ENCODE measurements at places on chromosomes 1 and 21. TPM values are rescaled to one million over a fixed set of nuclear protein-coding genes. Genes with fewer than 3 reads are reported as not detected.

- no peaks in the 10 kb centered on the region for H3K36me3 ChIP-seq
- H3K4me3 ChIP-seq: no peak overlapping the region
- no peak overlapping the region for H3K27ac ChIP-seq
- no peak for DNase-seq
Measured at GRCh38 chr1:119288751-119289150, 79.8 kb upstream of the HAO2 start.

Gene TIAM1
- total RNA-seq: 20.5 TPM

GRCh38 chr1:201636510-201636971 lies 97.6 kb downstream of the NAV1 start:
- H3K4me3 ChIP-seq: no peak overlapping the region
- DNase-seq: no peak
- H3K27me3 ChIP-seq: peaks cover 7% of the 10 kb centered on the region
- no peaks in the 10 kb centered on the region for H3K4me1 ChIP-seq

Gene DRAXIN
- total RNA-seq: 1.0 TPM

- no peaks in the 10 kb centered on the region for H3K27me3 ChIP-seq
- H3K36me3 ChIP-seq: no peaks in the 10 kb centered on the region
- no peak for DNase-seq
- peaks cover 5% of the 10 kb centered on the region for H3K4me1 ChIP-seq
- no peak overlapping the region for H3K27ac ChIP-seq
Measured at GRCh38 chr21:43286196-43286595, 117.4 kb downstream of the CRYAA start.

Gene FOXD3
- total RNA-seq: not detected

- H3K27ac ChIP-seq: no peak overlapping the region
- no peak for DNase-seq
- H3K4me3 ChIP-seq: no peak overlapping the region
- H3K36me3 ChIP-seq: peaks cover 2% of the 10 kb centered on the region
Measured at GRCh38 chr1:3071565-3072390, 2.8 kb downstream of the PRDM16 start.

- H3K36me3 ChIP-seq: no peaks in the 10 kb centered on the region
- H3K27ac ChIP-seq: no peak overlapping the region
- peaks cover 10% of the 10 kb centered on the region for H3K27me3 ChIP-seq
- DNase-seq: no peak
- no peak overlapping the region for H3K4me3 ChIP-seq
Measured at GRCh38 chr1:87599569-87599968, 270.9 kb downstream of the LMO4 start.

- no peak for DNase-seq
- peaks cover 54% of the 10 kb centered on the region for H3K36me3 ChIP-seq
- no peaks in the 10 kb centered on the region for H3K27me3 ChIP-seq
- H3K4me1 ChIP-seq: peaks cover 9% of the 10 kb centered on the region
- H3K27ac ChIP-seq: no peak overlapping the region
Measured at GRCh38 chr1:84492726-84493125, 13.5 kb upstream of the SPATA1 start.

Gene HECTD3
- 31.5 TPM for total RNA-seq

Gene GPR153
- 1.2 TPM for total RNA-seq

Gene PTPN7
- total RNA-seq: 410 TPM

- no peaks in the 10 kb centered on the region for H3K36me3 ChIP-seq
- H3K27me3 ChIP-seq: peaks cover 12% of the 10 kb centered on the region
- no peak overlapping the region for H3K27ac ChIP-seq
- no peaks in the 10 kb centered on the region for H3K4me1 ChIP-seq
Measured at GRCh38 chr1:31214316-31215064, 25.2 kb downstream of the NKAIN1 start.

DNA sequence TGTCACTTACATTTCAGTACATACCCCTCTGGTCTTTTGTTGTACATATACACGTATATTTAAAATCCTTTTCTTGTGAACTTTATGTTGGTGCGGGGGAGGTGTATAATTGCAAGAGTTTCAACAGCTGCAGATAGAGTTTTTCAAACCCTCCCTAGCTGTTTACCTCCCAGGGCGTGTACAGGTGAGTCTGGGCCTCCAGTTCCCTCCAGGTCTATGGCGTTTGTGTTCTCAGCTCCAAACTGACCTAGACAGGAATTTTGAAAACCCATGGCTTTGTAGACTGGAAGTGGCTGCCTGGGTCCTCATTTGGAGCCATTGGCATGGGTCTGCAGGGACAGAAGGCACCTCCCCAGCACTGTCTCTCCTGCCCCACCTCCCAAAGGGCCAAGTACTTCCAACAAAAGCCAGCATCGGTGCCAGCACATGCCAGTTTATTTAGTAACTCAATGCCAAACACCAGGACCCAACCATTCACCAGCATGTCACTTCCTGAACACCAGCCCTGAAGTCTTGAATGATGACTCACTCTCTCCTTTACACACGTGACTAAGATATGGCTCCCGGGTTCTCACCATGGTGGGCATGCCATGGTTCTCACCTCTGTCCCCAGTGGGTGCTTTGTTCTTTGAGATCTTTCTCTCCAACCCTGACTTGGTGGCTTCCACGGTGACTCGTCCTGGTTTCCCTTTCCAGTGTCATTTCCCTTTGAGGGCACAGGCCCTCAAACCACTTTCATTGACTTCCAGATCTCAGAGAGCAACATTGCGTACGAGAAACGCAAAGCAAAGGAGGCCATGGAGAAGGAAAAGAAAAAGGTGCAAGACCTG lies 57.3 kb upstream of the EFHD2 start:
- peak overlapping the region; percentile 79 for H3K27ac ChIP-seq
- H3K4me1 ChIP-seq: peaks cover 52% of the 10 kb centered on the region
- H3K27me3 ChIP-seq: peaks cover 11% of the 10 kb centered on the region
- peak; percentile 69 for DNase-seq
- no peak overlapping the region for H3K4me3 ChIP-seq

- no peaks in the 10 kb centered on the region for H3K4me1 ChIP-seq
- H3K36me3 ChIP-seq: no peaks in the 10 kb centered on the region
- H3K27ac ChIP-seq: no peak overlapping the region
- no peak for DNase-seq
- H3K4me3 ChIP-seq: no peak overlapping the region
- peaks cover 34% of the 10 kb centered on the region for H3K27me3 ChIP-seq
Measured at GRCh38 chr1:17377325-17377953, 5.4 kb downstream of the PADI6 start.

Gene FMO3
- total RNA-seq: not detected

DNA sequence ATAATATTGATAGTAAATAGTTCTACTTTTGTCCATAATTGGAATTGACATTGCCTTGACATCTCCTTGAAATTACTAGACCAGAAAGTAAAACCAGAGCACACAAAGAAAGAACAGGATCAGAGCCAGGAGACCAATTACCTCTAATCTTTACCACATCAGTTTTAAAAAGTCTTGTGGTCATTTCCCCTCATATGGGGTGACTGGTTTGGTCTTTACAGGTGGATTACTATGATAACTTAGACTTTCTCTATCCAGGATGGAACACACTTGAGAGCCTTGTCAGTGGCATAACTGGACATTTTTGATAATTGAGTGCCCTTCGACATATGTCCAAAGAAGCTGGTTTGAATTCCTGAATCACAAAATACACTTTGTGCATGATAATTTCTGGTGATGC lies 1148.1 kb upstream of the NCAM2 start:
- H3K36me3 ChIP-seq: no peaks in the 10 kb centered on the region
- H3K27me3 ChIP-seq: no peaks in the 10 kb centered on the region
- no peak overlapping the region for H3K27ac ChIP-seq
- no peak for DNase-seq
- no peak overlapping the region for H3K4me3 ChIP-seq

DNA sequence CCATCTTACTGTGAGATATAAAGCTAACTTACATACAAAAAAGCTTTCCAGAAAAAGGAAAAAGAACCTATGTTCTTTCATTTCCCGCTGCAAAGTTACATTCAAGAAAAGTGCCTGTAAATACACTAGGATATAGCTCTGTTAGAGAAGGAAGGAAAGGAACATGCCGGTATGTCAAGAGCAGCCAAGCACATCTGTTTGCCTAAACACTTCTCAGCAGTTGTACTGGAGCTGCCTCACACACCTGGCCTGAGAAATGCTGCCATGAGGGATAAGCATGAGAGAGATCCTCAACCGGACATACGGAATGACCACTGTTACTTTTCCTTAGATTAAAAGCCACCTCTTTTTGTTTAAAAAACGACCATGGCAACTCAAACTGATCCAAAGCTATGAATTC lies 189.7 kb downstream of the RERE start:
- H3K4me3 ChIP-seq: no peak overlapping the region
- peaks cover 4% of the 10 kb centered on the region for H3K36me3 ChIP-seq
- no peaks in the 10 kb centered on the region for H3K27me3 ChIP-seq
- DNase-seq: no peak
- H3K4me1 ChIP-seq: peaks cover 32% of the 10 kb centered on the region

DNA sequence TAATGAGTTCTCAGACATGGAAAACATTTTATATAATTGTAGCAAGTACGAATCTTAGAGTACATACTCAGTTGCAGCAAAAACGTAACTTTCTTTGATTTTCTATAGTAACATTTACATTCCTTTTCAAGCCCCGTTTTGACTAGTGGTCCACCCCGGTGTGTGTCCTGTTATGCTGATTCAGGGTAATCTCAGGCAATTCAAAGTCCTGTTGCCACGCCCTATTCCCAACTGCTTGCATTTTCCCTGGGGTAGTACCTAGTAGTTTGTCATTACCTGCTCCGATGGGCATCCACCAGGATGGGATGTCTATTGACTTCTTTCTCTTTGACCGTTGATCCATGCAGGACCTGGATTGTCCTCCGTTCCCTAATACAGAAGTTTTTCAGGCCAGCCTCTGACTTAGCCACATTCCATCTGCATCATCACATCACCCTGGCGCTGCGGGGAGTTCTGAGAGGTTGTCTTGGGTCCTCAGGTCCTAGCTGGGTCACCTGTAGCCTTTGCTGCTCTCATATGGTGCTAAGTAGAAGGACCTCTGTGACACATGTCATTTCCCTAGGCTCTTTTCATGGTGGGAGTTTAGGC lies 15.0 kb upstream of the FCAMR start:
- peaks cover 6% of the 10 kb centered on the region for H3K4me1 ChIP-seq
- H3K27ac ChIP-seq: no peak overlapping the region
- no peak overlapping the region for H3K4me3 ChIP-seq
- no peaks in the 10 kb centered on the region for H3K36me3 ChIP-seq

Gene RAB13
- total RNA-seq: 4.2 TPM

DNA sequence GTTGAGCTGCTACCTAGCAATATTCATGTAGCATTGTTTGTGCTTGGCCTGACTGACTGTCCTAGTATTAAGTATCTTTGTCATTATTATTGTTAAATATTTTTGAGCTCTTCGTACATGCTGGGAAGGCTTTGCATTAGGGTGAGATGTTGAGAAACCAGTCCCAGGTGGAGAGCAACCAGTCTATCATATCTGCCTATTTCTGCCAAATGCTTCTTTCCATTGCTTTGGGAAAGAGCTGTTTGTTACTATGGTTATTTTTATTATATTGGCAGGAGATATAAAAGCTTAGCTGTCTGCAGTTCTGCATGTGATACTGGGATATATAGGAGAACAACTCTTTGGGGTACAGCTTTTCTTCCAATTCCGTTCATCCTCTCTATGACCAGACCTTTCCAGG lies 85.1 kb downstream of the CLDN17 start:
- no peaks in the 10 kb centered on the region for H3K27me3 ChIP-seq
- H3K4me3 ChIP-seq: no peak overlapping the region
- no peaks in the 10 kb centered on the region for H3K36me3 ChIP-seq
- DNase-seq: no peak

GRCh38 chr1:75765697-75766355 lies 20.2 kb upstream of the RABGGTB start:
- H3K27me3 ChIP-seq: no peaks in the 10 kb centered on the region
- no peak for DNase-seq
- H3K27ac ChIP-seq: no peak overlapping the region
- H3K36me3 ChIP-seq: peaks cover 11% of the 10 kb centered on the region
- H3K4me3 ChIP-seq: no peak overlapping the region

- H3K36me3 ChIP-seq: peaks cover 7% of the 10 kb centered on the region
- H3K27ac ChIP-seq: no peak overlapping the region
- H3K4me3 ChIP-seq: no peak overlapping the region
- peaks cover 11% of the 10 kb centered on the region for H3K4me1 ChIP-seq
- H3K27me3 ChIP-seq: no peaks in the 10 kb centered on the region
Measured at GRCh38 chr1:42282867-42283583, 52.0 kb downstream of the FOXJ3 start.

DNA sequence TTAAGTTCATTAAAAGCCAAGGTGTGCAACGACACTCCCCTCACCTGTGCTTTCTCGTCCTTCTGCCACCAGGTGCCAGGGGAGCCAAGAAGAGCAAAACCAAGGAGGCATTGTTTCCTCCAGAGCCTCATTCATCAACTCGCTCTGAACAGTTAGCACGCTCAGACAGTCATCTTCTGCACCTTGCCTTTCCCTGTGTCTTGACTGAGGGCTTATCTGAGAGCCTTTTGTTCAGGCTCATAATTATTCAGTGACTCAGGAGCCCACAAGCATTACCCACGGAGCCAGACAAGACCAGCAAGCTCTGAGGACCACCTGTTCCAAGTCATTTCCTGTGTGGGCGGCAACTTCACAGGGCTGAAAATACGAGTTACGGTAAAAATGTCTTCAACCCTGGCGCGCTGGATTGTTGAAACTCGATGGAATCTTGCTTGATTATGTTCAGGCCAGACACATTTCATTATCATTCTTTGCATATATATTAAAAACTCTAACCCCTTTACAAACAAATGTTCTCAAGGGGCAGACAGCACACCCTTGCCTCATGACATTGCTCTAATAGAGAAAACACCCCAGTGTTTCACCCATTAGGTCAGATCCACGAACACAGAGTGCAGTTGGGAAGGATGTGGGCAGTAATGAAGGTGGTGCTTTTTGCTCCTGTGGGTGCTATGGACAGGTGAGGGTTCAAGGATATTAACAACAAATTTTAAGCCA lies 89.7 kb upstream of the RUNX1 start:
- H3K27ac ChIP-seq: peak overlapping the region; percentile 41
- H3K27me3 ChIP-seq: no peaks in the 10 kb centered on the region
- no peaks in the 10 kb centered on the region for H3K36me3 ChIP-seq
- H3K4me1 ChIP-seq: peaks cover 13% of the 10 kb centered on the region
- peak; percentile 71 for DNase-seq

All from activated CD8-positive, alpha-beta memory T cell treated with anti-CD3 and anti-CD28 coated beads, Interleukin-2, amount 10 ng/mL, durations not matched to agents 7 days and 5 days (primary cell).